Posterior vena cava (tissue), 2 donors: ENCODE measurements at places on chromosomes 13 and 19.

- DNase-seq = peak; percentile 74
These were observed 23.0 kb upstream of the PLPP2 start for GRCh38 chr19:313988-314815.

GRCh38 chr13:26663791-26664190, 96.8 kb downstream of the GPR12 start:
- DNase-seq = no peak

- no peak for DNase-seq
These were observed 592.6 kb downstream of the TBC1D4 start for GRCh38 chr13:74889321-74889720.

GRCh38 chr19:39916236-39916635, 18.2 kb downstream of the FCGBP start:
- DNase-seq = no peak

DNA sequence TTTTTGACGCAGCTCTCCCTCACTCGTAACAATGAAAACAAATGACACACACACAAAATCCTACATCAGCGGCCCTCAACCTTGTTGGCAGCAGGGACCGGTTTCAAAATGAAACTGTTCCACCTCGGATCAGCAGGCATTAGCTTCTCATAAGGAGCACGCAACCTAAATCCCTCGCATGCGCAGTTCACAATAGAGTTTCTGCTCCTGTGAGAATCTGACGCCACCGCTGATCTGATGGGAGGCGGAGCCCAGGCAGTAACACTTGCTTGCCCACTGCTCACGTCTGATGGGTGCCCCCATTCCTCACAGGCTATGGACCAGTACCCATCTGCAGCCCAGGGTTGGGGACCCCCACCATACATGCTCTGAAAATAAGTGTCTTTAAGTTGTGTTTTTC, 43.4 kb downstream of the DHRS12 start:
- no peak for DNase-seq

- no peak for DNase-seq
These were observed 122.3 kb downstream of the PTPRS start for GRCh38 chr19:5218255-5218855.

- DNase-seq = no peak
These were observed 3.8 kb downstream of the BCAT2 start for GRCh38 chr19:48806818-48807589.

DNA sequence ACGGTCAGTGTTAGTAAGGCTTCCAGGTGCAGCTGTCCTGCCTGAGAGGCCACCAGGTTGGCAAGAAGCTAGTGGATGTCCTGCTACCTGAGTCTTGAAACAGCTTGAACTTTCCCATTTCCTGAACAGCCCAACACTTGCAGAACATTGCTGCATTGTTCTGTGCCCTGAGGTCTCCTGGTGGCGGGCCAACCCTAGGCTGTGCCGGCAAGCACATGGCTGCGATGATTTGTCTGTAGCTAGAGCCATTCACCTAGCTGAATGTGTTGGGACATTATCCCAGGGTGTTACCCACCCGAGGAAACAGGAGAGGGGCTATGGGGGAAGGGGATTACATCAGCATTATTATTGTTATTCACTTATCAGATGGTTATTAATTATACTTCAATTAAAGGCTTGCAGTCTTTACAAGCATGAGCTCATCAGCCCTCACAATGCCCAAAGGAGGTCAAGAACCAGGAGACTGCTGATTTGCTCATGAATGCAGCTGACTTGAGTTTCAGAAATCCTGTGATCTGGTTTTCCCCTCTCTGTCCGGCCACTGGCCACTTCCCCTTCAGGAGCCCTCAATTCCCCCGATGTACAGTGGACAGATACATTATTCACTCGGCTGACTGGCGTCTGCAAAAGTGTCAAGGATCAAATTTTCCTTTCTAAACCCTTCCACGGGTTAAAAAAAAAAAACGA, 187.6 kb upstream of the TSC22D1 start:
- no peak for DNase-seq

GRCh38 chr19:18045307-18046050, 37.5 kb downstream of the ARRDC2 start:
- DNase-seq = no peak

DNA sequence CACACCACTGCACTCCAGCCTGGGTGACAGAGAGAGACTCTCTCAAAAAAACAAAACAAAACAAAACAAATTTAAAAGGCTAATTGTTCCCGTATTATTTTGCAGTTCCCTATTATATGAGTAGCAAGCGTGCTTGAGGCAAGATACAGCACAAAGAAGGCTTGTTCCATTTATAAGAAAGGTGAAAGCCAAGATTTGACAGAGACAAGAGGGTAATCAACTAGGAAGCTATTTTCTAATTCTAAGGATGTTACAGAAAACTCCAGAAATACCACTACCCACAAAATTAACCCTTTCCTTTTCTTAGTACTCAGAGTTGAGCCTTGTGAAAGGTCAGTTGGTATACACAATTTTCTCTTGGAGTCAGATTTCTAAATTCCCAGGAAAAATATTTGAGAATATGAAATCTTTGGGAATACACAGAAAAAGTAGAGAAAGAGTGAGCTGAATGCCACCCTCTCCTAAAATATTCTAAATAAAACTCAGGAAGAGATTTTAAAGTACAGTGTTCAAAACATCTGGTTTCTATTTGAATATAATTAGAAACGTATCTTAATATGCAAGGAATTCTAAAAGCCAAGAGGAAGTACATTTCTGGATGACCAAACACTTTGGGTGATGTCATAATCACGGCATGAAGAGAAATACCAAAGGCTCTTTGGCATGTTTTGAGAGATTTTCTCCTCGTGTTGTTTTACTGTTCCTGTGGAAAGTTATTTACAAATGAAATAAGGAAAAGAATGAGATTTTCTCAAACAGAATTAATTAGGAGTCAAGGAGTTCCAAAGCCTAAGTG, 63.0 kb upstream of the FLT1 start:
- DNase-seq = no peak

- no peak for DNase-seq
These were observed 9.4 kb upstream of the SEMA6B start for GRCh38 chr19:4568886-4569285.

- DNase-seq = no peak
These were observed 3.6 kb downstream of the UQCR11 start for GRCh38 chr19:1601613-1602064.

DNA sequence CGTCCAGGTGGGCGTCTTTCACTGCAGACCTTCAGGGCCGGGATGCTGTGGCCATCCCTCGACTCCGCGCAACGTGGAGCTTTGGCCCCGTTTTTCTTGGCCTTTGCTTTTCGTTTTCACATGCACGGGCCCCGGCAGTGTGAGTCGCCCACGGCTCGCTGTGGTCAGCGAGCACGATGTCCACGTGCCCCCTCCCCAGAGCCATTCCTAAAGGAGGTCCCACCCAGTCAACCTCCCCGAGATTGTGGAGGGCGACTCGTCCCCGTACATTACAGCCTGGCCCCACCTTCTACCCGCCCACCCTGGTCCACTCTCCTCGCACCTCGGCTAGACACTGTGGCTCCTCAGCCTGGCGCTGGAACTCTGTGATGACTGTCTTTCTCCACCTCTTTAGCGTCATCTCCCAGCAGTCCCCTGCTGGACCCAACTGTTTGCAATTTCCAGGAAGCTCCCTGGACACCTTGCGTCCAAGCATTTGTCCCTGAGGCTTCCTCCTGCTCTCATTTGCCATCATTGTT, 405 bp downstream of the ZNF446 start:
- DNase-seq = peak; percentile 87

DNA sequence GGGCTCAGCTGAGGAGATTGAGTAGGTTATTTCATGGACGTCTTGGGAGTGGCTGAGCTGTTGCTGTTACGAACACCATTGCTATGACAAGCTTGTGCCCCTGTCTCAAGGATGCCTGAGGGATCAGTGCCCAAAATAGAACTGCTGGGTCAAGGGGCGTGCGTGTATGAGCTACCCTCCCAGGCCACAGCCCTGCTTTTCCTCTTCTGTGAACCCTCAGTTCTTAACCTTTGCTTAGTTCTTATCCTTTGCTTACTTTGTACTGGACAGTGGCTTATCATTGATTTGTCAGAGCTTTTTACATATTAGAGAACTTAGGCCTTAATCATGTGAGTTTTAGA, 9.0 kb downstream of the ARHGAP45 start:
- DNase-seq = no peak
